ENCODE measurements at places on chromosomes 4 and X.

- DNase-seq = no peak
Observed at GRCh38 chr4:149845743-149846142, 30.1 kb upstream of the IQCM start.

DNA sequence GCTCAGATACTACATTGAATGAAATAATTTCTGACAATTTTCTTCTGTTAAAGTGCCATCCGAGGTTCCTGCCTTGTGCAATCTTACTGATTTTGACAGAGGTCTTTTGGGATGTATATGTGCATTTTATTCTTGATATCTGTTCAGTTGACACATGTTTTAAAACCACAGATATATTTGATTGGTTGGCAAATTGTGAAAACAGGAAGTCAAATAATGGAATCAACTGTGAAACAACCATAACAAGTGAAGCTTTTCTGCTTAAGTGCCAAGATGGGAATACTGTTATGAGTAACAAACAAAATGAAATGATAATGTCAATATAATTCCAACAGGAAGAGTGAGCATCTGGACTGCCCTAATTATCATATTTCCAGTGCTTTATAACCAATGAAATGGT is 84.9 kb upstream of the TET2 start:
- DNase-seq = peak; percentile 41

DNA sequence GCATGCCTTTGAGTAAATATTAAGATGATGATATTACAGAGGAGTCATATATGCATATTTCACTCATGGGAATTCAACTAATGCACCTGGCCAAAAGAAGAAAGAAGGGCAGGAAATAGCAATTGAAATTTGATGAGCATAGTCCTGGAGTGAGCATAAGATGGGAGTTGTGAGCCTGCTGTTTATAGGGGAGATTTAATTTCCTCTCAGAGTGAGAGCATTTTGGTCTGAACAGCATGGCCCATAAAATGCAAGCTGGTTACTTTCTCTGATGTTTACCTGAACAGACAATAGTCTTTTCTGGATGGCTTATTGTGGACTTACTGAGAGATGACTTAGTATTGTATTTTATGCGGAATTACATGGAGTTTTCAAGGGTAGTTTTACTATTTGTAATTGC is 53.6 kb downstream of the FHIP1A start:
- no peak for DNase-seq

DNA sequence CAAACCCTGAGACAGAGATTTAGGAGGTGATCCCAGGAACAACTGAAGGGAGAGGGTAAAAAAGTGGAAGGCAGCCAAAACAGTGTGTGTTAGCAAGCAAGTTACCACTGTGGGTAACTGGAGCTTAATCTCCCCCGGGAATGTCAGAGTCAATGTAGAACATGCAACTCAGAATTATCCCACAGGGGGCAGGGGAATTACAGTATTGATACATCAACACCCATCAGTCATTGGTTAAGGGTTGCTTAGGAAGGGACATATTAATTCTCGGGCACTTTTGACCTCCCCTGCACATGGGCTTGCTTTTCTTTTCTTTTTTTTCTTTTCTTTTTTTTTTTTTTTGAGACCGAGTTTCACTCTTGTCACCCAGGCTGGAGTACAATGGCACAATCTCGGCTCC is 29.3 kb downstream of the CXorf58 start:
- DNase-seq = no peak

All from suppressor macrophage treated with lipopolysaccharide for 4 hours (primary cell).